ENCODE measurements at places on chromosomes 16 and 17.
A peak's percentile ranks its signal among the peaks of the same experiment; 100 is the strongest.

DNA sequence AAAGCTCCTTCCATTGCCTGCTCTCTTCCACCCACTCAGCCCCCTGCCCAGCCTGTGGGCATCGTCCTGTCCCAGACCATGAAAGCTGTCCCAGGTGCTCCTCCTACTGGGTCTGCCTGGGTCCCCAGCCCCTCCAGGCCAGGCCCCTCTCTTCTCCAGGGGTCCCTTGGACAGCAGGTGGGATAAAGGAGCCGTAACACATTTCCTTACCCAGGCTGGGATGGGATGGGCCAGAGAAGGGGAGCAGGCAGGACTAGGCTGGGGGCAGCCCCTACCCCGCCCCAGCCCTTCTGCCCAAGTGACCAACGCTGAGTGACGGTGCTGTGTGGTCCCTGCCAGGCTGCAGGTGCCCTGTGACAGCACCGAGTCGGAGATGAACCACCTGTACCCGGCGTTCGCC is 80.1 kb downstream of the MGAT5B start:
- DNase-seq = no peak

- no peak for DNase-seq
Observed at GRCh38 chr17:40456396-40456951, 13.2 kb downstream of the IGFBP4 start.

DNA sequence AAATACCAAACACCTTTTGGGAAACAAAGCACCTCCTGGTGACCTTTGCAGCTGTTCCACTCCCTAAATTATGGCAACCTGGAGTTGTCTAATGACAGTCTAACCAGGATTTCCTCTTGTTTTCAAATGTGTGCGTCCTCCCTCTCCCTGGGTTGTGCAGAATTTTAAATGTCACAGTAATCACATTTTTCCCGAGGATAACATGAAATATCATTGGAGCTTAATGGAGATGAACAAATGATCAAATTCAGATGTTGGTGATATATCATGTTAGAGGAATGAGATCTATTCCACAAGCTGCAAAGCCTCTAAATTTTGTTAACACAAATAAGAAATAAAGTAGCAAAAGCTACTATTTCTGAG is 86.9 kb upstream of the HLF start:
- no peak for DNase-seq

DNA sequence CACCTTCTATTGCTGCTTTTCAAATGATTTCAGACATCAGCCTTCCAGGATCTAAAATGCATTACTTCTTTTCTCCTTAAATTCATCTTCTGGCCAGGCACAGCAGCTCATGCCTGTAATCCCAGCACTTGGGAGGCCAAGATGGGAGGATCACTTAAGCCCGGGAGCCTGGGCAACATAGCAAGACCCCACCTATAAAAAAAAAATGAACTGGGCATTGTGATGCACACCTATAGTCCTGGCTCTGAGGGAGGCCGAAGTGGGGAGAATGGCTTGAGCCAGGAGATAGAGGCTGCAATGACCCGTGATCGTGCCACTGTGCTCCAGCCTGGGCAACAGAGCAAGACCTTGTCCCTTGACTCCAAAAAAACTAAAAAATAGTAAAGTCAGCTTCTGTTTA is 208.5 kb downstream of the SPECC1 start:
- DNase-seq = no peak

DNA sequence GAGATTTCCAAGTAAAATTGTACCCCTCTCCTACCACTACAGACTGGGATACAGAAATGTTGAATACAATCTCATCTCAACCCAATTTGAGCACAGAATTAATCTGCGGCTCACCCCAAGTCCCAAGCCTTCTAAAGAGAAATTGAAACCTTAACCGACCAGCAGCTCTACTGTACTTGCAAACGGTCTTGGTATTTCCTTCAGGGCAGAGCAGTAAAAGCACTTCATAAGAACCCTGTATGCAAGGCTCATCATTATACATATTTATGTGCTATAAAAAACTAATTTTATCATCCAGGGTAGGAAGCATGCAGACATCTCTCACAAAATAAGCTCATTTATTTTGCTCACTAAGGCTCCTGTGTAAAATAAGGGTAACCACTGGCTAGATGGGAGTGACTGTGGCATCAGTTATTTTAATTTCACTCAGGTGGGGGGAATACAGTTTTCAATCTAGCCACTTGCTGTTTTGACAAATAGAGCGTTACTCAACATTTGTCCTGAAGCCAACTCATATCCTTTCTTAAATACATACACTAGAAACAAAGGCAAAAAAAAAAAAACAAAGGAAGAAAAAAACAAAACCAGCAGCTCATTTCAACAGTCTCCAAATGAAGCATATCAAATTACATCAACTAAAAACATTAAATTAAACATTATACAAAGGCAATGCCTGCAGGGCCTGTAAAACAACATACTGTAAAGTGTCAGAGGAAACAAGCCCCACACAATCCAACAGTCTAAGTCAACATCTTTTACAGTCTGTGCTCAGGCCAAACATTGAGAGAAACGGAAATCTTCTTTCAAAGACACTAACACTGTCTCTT is 65.0 kb downstream of the PARN start:
- no peak for DNase-seq

DNA sequence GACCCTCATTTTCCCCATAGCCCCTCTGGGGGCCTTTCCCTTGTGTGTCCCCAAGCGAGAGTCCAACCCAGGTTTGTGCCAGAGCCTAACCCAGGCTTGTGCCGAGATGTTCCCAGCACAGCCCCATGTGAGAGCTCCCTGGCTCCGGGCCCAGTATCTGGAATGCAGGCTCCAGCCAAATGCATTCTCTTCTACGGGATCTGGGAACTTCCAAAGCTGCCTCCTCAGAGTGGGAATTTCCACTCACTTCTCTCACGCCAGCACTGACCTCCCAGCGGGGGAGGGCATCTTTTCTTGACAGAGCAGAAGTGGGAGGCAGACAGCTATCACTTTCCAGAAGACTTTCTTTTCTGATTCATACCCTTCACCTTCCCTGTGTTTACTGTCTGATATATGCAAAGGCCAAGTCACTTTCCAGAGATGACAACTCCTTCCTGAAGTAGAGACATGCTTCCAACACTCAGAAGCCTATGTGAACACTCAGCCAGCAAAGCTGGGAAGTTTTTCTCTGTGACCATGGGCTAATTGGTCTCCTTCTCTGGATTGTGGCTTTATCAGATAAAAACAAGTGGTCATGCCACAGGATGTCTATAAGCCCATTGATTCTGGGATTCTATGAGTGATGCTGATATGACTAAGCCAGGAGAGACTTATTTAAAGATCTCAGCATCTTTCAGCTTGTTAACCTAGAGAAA is 2.5 kb upstream of the CCL2 start:
- DNase-seq = peak; percentile 93

DNA sequence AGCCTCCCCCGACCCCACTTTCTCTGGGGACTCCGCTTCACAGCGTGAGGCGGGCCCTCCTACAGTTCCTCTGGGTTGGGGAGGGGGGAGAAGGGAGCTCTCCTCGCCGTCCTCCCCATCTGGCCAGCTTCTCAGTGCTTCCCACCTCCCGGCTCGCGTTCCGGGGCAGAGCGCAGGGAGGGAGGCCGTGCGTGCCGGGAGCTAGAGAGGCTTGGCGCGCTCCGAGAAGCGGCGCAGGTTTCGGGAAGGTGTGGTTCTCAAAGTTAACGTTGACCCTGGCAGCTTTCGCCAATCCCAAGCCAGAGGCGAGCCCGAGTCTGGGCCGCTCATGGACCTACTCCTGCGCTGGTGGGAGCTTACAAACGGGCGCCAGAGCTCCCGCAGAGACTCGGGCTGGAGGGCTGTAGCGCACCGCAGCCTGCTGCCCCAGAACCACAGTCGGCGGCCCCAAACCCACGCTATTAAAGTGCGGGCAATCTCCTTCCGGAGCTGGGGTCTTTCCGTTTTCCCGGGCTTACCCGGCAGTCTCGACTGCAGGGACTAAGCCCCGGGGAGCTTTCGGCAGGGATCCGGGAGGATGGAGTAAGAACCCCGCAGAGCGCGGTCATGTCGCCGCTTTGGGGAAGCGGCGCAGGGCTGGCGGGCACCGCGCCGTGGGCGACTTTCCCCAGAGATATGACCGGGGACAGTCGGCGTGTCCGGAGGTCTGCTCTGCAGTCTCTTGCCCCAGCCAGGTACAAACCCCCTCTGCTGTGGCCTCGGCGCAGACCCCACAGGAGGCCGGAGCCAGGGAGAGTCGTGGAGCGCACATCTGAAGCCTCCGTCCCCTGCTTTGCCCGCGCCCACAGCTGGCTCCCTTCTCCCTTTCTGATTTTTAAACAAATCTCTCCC is 787 bp downstream of the CDH11 start:
- peak; percentile 55 for DNase-seq

- DNase-seq = no peak
Observed at GRCh38 chr16:65600629-65601028, 478.8 kb upstream of the CDH11 start.

DNA sequence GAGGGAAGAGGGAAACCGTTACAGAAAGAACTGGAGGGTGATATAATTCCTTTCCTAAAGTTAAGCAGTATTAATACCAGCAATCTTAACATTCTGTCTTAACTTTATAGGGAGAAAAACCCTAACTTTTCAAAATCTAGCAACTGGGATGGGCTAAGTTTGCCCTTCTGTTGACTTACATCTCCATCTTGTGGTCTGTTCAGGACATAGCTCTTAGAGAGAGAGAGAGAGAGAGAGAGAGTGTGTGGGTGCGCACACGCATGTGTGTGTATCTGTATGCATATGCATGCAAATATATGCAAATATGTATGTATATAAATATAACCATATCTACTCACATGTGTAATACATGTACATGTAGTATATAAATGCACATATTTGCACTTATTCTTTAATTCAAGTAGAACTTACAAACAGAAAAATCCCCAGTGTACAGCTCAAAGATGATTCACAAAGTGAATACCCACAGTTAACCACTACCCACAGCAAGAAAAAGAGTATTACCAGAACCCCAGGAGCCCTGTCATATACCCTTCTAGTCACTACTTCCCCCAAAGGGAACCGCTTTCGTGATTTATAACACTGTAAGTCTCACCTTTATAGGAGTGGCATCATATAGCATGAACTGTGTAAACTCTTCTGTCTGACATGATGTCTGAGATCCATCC is 46.5 kb downstream of the STX8 start:
- DNase-seq = no peak

DNA sequence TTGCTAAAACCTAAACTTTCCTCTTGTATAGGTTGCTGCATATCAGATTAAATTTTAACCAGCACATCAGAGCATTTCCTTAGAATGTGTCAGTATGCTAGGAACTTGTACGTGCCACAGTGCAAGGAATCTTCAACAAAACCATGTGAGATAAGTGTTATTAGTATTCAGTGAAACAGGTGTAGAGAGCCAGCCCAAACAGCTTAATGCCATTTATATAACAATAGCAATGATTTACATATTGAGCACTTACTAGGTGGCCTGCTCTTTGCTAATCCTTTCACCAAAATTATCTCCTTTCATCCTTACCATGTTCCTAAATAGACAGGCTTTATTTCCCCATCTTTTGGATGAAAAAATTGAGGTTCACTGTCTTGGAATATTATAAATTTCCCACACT is 485.7 kb downstream of the HS3ST4 start:
- no peak for DNase-seq

- no peak for DNase-seq
Observed at GRCh38 chr17:68707031-68707430, 105.9 kb upstream of the FAM20A start.

DNA sequence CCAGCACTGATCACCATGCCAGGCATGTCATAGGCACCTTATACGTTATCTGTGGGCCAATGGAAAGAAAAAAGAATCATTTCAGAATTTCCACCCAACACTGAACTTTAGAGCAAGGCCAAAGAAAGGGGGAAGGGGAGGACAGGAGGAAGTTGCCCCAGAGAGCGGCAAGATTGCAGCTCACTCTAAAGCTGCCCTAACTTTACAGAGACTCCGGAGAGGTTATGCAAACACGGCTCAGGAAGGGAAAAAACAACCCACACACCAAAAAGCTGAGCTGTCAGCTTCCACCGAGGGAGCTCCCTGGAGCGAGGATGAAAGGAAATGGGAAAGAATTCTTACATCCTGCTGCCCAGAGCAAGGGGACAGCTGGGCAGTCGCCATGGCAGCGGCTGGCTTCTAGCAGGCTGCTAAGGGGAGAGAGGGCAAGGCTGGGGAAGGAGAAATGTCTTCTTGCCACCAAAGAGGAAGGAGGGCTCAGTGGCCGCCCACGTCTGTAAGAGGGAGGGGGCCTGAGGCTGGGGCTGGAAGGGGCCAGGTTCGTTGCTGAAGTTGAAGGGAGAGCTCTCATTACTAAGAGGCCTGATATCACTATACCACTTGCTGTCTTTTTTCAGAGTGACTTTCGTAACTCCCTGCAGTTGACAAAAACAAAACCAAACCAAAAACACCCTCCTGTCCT is 18.2 kb downstream of the COTL1 start:
- peak; percentile 60 for DNase-seq

GRCh38 chr16:74562117-74562516 is 44.8 kb downstream of the GLG1 start:
- no peak for DNase-seq

DNA sequence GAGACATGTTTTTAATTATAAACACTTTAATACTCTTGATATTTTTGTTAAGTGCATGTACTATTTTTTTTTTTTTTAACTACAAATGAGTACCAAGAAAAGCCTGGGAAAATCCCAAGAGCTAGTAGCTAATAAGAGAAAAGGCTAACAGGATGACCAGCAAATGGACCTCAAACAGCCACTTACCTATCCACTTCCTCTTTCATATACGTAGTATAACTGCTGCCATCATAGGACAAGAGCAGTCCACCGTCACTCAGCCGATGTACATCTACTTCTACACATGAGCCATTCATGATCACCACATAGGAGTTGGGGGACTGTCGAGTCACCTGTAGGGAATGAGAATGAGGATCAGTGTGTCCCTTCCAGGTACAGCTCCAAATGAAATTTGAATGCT is 128.0 kb upstream of the C17orf78 start:
- DNase-seq = no peak

- no peak for DNase-seq
Observed at GRCh38 chr16:58378401-58378800, 13.9 kb upstream of the GINS3 start.

DNA sequence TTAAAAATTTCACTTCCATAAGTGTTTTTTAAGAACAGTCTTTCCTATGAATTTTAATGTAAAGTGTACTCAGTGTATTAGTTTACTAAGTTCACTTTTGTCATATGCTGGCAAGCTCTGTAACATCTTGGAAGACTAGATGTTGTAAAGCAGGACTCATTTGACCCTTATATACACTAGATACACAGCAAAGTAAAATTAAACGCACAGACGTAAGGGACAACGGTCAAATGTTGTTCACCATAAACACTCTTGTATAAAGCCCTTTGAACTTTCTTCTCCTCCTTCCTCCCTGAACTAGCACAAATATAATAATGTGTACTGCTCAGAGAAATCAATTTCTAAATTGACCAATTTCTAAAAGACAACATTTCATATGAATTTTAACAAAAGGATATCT is 7.0 kb upstream of the GOT2 start:
- DNase-seq = no peak

GRCh38 chr16:65524997-65525396 is 403.1 kb upstream of the CDH11 start:
- no peak for DNase-seq

Data from psoas muscle (tissue), 8 donors.